ENCODE measurements at places on chromosomes 7 and 10.

GRCh38 chr10:74822101-74822500 is 4.3 kb upstream of the KAT6B start:
- no peak for DNase-seq

GRCh38 chr10:121639416-121639815 is 41.2 kb upstream of the FGFR2 start:
- DNase-seq: no peak

DNA sequence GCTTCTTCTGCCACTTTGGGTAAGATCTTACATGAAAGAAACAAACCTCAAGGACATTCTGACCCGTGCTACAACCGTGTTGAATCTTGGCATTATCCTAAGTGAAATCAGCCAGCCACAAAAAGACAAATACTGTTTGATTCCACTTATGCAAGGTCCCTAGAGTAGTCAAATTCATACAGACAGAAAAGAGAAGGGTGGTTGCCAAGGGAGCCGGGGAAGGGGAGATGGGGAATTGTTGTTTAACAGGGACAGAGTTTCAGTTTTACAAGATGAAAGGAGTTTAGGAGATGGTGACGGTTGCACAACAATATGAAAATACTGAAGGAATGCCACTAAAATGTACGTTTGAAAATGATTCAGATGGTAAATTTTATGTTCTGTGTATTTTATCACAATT is 12.2 kb upstream of the CLEC2L start:
- no peak for DNase-seq

- no peak for DNase-seq
Measured at GRCh38 chr10:131081376-131081775, 230.1 kb downstream of the TCERG1L start.

DNA sequence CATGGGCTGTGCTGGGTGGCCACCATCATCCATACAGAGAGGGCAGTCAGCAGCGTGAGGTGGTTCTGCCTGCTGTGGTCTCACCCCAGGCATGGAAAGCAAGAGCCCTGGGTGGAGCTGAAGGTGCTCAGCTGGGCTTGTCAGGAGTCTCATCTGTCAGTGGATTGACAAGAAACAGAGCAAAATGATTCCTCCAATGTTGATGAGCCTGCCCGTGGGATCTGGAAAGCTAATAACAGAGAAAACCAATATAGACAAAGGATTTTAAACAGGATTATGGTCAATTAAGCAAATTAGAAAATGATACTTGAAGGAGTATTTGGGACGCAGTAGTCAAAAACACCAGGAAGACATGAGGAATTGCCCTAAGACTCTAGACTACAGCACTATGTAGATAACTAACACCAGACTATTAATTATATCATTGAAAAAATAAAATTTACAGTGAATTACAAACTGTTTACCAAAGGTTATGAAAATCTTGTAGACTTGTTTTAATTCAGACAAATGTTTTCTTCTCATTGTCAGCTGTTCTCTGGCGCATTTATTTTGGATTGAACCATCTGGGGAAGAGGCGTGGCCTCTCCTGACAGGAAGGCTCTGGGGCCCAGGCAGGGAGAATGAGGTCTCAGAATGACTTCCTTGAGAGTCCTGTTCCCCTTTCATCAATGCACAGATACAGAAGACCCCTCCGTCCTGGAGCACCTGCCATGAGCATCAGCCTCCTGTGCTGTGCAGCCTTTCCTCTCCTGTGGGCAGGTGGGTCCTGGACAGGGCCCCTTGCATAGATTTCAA is 211.2 kb upstream of the PRSS58 start:
- DNase-seq: no peak

DNA sequence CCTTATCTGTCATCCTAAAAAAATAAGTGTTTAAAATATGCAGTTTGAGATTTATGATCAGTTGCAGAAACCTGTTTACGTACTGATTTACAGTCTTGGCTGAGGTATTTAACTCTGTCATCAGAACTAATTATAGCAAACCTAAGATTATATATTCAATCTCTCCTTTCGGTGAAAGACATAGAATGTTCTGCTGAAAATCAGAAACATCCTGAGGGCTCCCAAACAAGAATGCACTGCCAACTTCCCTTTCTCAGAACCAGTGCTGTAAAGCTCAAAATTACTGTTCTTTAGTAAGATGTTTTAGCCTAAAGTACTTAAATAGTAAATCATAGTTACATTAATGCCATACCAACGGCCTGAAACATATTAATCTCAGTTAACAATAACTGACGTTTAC is 34.3 kb downstream of the FAM204A start:
- DNase-seq: no peak

DNA sequence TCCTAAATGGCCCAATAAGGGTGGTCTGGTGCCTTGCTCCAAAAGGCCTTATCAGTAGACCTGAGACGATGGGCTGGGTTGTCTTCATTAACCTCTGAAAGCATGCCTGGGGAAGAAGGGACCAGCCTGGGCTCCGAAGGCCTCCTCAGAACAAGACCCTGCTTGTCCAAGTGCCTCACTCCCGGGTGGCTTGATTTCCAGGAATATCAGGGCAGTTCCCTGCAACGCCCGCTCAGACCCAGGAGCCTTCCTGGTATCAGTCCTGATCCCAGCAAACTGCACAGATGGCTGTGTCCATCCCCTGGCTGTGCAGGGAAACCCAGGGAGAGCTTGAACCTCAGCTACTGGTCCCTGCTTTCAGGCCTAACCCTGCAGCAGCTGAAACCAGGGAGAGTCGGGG is 49.9 kb upstream of the CUX1 start:
- no peak for DNase-seq

GRCh38 chr7:66886152-66886551 is 34.9 kb upstream of the TMEM248 start:
- no peak for DNase-seq

DNA sequence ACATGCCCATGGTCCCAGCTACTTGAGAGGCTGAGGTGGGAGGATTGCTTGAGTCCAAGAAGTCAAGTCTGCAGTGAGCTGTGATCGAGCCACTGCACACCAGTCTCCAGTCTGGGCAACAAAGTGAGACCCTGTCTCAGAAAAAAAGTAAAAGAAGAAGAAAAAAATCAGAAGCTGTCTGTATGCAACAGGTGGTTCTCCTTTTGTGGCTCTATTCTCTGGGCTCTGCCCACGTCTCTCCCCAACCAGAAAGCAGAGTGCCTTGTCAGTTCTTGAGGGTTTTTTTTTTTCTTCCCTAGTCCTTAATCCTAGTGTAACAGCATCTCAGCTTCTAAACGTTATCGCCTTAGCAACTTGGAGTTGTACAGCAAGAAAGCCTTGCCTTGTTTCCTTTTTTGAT is 89.5 kb downstream of the PRKCQ start:
- no peak for DNase-seq

- no peak for DNase-seq
Measured at GRCh38 chr10:3173171-3173878, 743 bp upstream of the PITRM1 start.

All from activated T-helper 1 cell treated with anti-CD3 and anti-CD28 coated beads, Interleukin-2, amount 50 U/mL, for 16 hours (primary cell).